ENCODE measurements at places on chromosomes 3 and 15. TPM values are rescaled to one million over a fixed set of nuclear protein-coding genes. Genes with fewer than 3 reads are reported as not detected.
A peak's percentile ranks its signal among the peaks of the same experiment; 100 is the strongest.

CPLX3 gene
- not detected for total RNA-seq

GRCh38 chr3:62874711-62875557 lies at the start of gene CADPS:
CADPS (minus strand) TSS chr3:62875416; CDS start chr3:62875029, 387 bp downstream.
- H3K4me1 ChIP-seq = 0 out of 2 replicates have a peak, but pooled peaks cover 4% of the 10 kb centered on the region
- H3K36me3 ChIP-seq = no peaks in the 10 kb centered on the region
- no peak for DNase-seq
- no peak within 1 kb of the TSS for H3K4me3 ChIP-seq

- H3K27me3 ChIP-seq = no peaks in the 10 kb centered on the region
- no peak overlapping the region for H3K4me3 ChIP-seq
- no peaks in the 10 kb centered on the region for H3K4me1 ChIP-seq
- no peak for DNase-seq
- H3K36me3 ChIP-seq = no peaks in the 10 kb centered on the region
These were observed 22.8 kb downstream of the HCLS1 start for GRCh38 chr3:121637922-121638321.

GRCh38 chr3:11014253-11014652 lies 21.7 kb downstream of the SLC6A1 start:
- H3K27ac ChIP-seq = no peak overlapping the region
- H3K27me3 ChIP-seq = peaks cover 55% of the 10 kb centered on the region
- H3K4me3 ChIP-seq = no peak overlapping the region
- no peak for DNase-seq
- H3K36me3 ChIP-seq = no peaks in the 10 kb centered on the region

DNA sequence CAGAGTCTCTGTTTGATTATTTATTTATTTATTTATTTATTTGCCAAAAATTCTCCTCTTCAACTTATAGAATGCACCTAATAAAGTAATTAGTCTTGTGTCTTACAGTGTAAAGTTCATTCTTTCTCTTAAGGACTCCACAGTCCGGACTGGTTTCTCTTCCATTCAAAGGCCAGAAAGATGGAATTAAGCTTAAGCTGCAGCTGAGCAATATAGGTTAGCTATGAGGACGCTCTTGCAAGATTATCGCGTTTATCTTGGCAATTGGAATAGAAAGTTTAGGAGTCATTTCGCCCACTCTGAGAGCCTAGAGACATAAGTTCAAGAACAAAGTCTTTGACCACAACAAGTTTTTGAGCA lies 15.0 kb downstream of the TAGLN3 start:
- H3K4me1 ChIP-seq = 0 out of 2 replicates have a peak, but pooled peaks cover 5% of the 10 kb centered on the region
- H3K27me3 ChIP-seq = no peaks in the 10 kb centered on the region
- no peaks in the 10 kb centered on the region for H3K36me3 ChIP-seq
- DNase-seq = no peak

- no peak overlapping the region for H3K27ac ChIP-seq
- no peaks in the 10 kb centered on the region for H3K36me3 ChIP-seq
- DNase-seq = no peak
- H3K4me1 ChIP-seq = no peaks in the 10 kb centered on the region
- H3K4me3 ChIP-seq = no peak overlapping the region
These were observed 78.4 kb downstream of the FSIP1 start for GRCh38 chr15:39704235-39704634.

DNA sequence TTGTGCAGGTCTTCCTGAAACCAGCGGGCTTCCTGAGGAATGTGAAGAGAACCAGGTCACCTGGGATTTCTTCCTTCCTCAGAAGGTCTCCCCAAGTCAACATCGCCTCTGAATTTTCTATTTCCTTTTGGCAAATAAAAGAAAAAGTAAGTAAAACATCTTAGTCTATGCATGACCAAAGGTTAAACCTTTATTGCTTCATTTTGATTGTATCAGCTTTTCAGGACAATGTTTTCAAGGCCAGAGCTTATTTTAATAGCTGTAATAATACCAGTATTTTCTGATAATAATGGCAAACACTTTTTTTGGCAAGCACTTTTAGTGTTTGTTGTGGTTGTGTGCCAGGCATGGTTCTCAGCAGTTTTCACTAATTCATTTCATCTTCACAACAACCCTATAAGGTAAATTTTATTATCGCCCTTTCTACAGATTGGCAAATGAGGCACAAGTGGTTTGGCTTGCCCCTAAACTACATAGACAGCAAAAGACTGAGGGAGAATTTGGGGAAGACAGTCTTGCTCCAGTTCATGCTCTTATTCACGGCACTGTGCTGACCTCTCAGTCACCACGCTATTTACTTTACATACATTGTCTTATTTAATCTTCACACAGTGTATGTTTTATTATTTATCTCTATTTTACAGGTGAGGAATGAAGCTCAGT lies 110.4 kb downstream of the RPL22L1 start:
- peak overlapping the region; percentile 66 for H3K27ac ChIP-seq
- DNase-seq = peak; percentile 55
- H3K4me1 ChIP-seq = peaks cover 34% of the 10 kb centered on the region
- no peak overlapping the region for H3K4me3 ChIP-seq

DNA sequence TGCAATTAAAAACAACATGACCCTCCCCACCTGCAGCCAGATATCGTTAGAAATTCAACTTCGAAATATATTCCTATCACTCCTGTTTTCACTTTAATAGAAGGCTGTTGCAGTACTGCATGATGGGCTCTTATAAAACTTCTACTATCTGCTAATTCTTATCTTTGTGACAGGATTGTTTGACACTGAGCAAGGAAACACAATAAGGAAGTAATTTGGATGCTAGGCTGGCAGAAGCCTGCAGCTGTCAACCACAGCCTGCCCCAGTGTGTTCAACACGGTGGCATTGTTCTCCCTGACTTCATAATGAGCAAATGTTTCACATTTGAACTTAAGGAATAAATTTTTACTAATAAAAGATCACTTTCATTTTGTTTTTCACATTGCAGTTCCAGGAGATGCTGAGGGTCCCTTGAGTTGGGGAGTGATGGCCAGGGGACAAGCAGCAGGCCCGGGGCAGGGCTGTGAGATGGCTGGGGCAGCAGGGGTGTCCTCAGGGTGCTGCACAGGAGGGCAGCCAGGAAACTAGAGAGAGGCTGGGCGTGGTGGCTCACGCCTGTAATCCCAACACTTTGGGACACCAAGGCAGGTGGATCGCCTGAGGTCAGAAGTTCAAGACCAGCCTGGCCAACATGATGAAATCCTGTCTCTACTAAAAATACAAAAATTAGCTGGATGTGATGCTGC lies 64.8 kb upstream of the SEC61A1 start:
- no peaks in the 10 kb centered on the region for H3K27me3 ChIP-seq
- H3K4me1 ChIP-seq = peaks cover 24% of the 10 kb centered on the region
- no peak overlapping the region for H3K27ac ChIP-seq
- no peaks in the 10 kb centered on the region for H3K36me3 ChIP-seq
- H3K4me3 ChIP-seq = no peak overlapping the region

GRCh38 chr15:64092864-64093626 lies 593 bp downstream of the CIAO2A start:
- H3K4me1 ChIP-seq = peaks cover 28% of the 10 kb centered on the region
- peaks cover 5% of the 10 kb centered on the region for H3K36me3 ChIP-seq
- no peaks in the 10 kb centered on the region for H3K27me3 ChIP-seq
- peak overlapping the region; percentile 90 for H3K4me3 ChIP-seq
- H3K27ac ChIP-seq = peak overlapping the region; percentile 29

LTF gene
- not detected for total RNA-seq

- H3K4me1 ChIP-seq = peaks cover 36% of the 10 kb centered on the region
- H3K4me3 ChIP-seq = no peak overlapping the region
- H3K27ac ChIP-seq = no peak overlapping the region
- no peak for DNase-seq
- no peaks in the 10 kb centered on the region for H3K36me3 ChIP-seq
- H3K27me3 ChIP-seq = no peaks in the 10 kb centered on the region
These were observed 22.4 kb upstream of the SRP14 start for GRCh38 chr15:40061212-40061901.

- H3K27ac ChIP-seq = no peak overlapping the region
- H3K4me1 ChIP-seq = no peaks in the 10 kb centered on the region
- H3K4me3 ChIP-seq = no peak overlapping the region
- H3K36me3 ChIP-seq = no peaks in the 10 kb centered on the region
- no peaks in the 10 kb centered on the region for H3K27me3 ChIP-seq
These were observed 128.5 kb downstream of the MYRIP start for GRCh38 chr3:39937874-39938273.

DNA sequence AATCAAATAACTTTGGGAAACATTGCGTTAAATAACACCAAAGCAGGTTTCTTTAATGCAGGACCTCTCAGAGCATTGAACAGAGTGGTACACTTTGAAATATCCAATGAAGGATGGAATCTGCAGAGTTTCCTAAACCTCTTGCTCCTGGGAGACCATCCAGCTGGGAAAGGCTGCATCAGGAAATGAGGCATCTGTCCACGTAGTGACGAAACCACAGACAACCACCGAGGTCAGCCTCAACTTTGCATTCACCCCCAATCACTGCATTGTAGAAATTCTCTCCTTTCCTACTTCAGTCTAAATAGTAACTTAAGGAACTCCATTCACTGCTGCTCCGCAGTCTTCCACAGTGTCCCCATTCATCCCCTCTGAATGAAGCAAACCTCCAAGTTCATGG lies 41.5 kb upstream of the CDV3 start:
- H3K27ac ChIP-seq = no peak overlapping the region
- H3K4me3 ChIP-seq = no peak overlapping the region
- H3K4me1 ChIP-seq = peaks cover 23% of the 10 kb centered on the region
- H3K36me3 ChIP-seq = no peaks in the 10 kb centered on the region

SACM1L gene
- total RNA-seq = 30.1 TPM

DNA sequence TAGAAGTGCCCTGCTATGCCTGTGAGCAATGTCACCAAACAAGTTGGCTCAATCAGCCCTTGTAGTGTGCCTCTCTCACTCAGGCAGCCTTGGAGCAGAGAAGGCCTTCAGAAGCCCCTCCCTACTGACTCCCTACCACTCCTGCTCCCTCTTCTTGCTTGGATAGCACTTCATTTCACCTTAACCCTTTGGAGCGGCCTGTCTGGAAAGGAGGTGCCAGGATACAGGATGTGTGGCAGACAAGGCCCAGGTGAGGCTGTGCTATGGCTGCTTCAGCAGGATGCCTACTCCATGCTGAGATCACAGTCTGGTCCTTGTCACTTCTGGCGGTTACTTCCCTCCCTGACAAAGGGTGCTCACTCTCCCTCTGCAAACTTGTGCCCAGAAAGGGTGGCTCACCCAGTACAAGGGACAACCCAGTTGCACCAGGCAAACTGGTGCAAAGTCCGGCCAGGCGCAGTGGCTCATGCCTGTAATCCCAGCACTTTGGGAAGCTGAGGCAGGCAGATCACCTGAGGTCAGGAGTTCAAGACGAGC lies 1.1 kb downstream of the MON1A start:
- H3K4me1 ChIP-seq = peaks cover 40% of the 10 kb centered on the region
- no peaks in the 10 kb centered on the region for H3K36me3 ChIP-seq
- no peak for DNase-seq
- H3K27me3 ChIP-seq = no peaks in the 10 kb centered on the region
- no peak overlapping the region for H3K27ac ChIP-seq

DNA sequence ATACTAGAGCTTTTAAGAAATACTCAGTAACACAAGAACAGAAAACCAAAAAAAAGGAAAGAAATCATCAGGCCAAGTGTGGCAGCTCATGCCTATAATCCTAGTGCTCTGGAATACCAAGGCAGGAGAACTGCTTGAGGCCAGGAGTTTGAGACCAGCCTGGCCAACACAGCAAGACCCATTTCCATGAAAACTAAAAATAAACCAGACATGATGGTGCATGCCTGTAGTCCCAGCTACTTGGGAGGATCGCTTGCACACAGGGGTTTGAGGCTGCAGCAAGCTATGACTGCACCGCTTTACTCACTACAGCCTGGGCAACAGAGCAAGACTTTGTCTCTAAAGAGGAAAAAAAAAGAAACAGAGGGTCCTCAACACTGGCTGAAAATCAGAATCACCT lies 18.2 kb downstream of the TASOR start:
- H3K27ac ChIP-seq = no peak overlapping the region
- H3K36me3 ChIP-seq = peaks cover 55% of the 10 kb centered on the region
- DNase-seq = no peak

KCNH8 gene
- not detected for total RNA-seq

- no peaks in the 10 kb centered on the region for H3K36me3 ChIP-seq
- DNase-seq = no peak
- no peak overlapping the region for H3K27ac ChIP-seq
These were observed 445.7 kb upstream of the BCHE start for GRCh38 chr3:166282931-166283330.

- no peak for DNase-seq
- no peaks in the 10 kb centered on the region for H3K36me3 ChIP-seq
- H3K27ac ChIP-seq = no peak overlapping the region
These were observed 703.0 kb downstream of the PLOD2 start for GRCh38 chr3:145457825-145458552.

UROC1 gene
- not detected for total RNA-seq

- no peak overlapping the region for H3K27ac ChIP-seq
- no peaks in the 10 kb centered on the region for H3K4me1 ChIP-seq
- no peak for DNase-seq
- no peak overlapping the region for H3K4me3 ChIP-seq
- H3K36me3 ChIP-seq = no peaks in the 10 kb centered on the region
- no peaks in the 10 kb centered on the region for H3K27me3 ChIP-seq
These were observed 4.3 kb upstream of the RBP2 start for GRCh38 chr3:139480585-139480984.

DNA sequence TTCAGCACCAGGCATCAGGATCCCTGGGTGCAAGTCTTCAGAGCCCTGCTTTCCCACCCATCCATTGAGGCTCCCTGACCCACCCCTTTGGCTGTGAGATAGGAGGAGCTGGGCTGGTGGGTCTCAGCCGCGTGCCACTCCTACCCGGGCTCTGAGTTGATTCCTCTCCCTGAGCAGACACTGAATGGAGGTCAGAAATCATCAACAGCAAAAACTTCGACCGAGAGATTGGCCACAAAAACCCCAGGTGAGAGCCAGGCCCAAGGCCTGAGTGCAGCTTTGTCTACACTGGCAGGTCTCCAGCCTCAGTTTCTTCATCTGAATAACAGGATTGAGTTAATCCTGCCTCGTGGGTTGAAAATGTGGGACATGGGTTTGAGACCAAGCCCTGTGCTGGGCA lies 7.8 kb downstream of the TMEM43 start:
- H3K36me3 ChIP-seq = peaks cover 72% of the 10 kb centered on the region
- H3K4me3 ChIP-seq = no peak overlapping the region
- peaks cover 17% of the 10 kb centered on the region for H3K4me1 ChIP-seq
- no peaks in the 10 kb centered on the region for H3K27me3 ChIP-seq
- DNase-seq = no peak
- H3K27ac ChIP-seq = no peak overlapping the region

DNA sequence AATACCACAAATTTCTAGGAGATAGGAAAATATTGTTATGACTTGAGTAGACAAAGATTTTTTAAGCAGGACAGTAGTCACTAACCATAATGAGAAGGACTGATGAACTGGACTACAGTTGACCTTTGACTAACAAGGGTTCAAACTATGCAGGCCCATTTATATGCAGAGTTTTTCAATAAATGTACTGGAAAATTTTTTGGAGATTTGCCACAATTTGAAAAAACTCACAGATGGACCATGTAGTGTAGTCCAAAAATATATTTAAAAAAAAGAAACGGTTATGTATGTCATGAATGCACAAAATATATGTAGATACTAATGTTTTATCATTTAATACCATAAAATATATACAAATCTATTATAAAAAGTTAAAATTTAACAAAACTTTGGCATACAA lies 151.8 kb downstream of the LRRN1 start:
- H3K4me3 ChIP-seq = no peak overlapping the region
- H3K36me3 ChIP-seq = no peaks in the 10 kb centered on the region
- no peaks in the 10 kb centered on the region for H3K27me3 ChIP-seq
- no peak overlapping the region for H3K27ac ChIP-seq

GRCh38 chr3:4906107-4906621 lies 73.1 kb upstream of the BHLHE40 start:
- H3K4me1 ChIP-seq = peaks cover 30% of the 10 kb centered on the region
- no peaks in the 10 kb centered on the region for H3K36me3 ChIP-seq
- DNase-seq = peak; percentile 90
- no peak overlapping the region for H3K4me3 ChIP-seq
- no peaks in the 10 kb centered on the region for H3K27me3 ChIP-seq

GRCh38 chr3:124619887-124620599 lies 110.2 kb upstream of the UMPS start:
- no peaks in the 10 kb centered on the region for H3K4me1 ChIP-seq
- no peak overlapping the region for H3K4me3 ChIP-seq
- H3K36me3 ChIP-seq = no peaks in the 10 kb centered on the region
- H3K27ac ChIP-seq = no peak overlapping the region

Measured in PC-3 (cell line).